ENCODE measurements at places on chromosomes 2 and 18. TPM values are rescaled to one million over a fixed set of nuclear protein-coding genes. Genes with fewer than 3 reads are reported as not detected.

The ALPI gene
- total RNA-seq = not detected

The ASB3 gene
- 54.9 TPM for total RNA-seq

The LINC00305 gene
- not detected for total RNA-seq

The REG3A gene
- not detected for total RNA-seq
